ENCODE measurements at places on chromosomes 5 and 9.

DNA sequence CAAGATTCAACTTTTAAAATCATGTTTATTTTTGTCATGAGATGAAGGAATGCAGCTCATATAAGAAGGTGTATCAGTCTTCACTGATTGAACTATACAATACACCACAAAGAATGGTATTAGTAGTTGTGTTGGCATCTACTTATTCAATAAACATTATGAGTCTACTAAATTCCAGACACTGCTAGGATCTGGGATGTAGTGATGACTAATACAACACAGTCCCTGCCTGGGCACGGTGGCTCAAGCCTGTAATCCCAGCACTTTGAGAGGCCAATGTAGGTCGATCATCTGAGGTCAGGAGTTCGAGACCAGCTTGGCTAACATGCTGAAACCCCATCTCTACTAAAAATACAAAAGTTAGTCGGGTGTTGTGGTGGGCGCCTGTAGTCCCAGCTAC is 171.4 kb upstream of the NFIB start:
- DNase-seq, result no peak

GRCh38 chr9:35757226-35757891 is 3.3 kb upstream of the MSMP start:
- no peak for DNase-seq

DNA sequence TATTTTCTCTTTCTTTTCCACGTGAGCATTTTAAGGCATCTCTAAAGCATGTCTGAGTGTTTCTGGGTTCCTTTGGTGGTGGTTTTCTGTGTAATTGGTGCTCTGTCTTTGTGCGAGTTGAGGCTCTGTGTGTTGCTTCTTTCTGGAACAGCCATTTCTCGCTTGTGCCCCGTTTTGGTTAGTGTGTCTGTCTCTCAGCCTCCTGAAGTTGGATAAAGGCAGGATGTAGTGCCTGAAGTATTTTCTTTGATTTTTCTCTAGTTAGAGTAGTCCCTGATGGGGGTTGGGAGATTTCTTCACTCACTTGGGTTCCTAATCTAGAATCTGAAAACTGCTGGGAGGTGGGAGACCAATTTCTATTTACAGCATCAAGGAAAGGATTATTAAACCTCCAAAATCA is 129.7 kb upstream of the TMEM161B start:
- DNase-seq, result no peak

- DNase-seq, result no peak
Observed at GRCh38 chr5:60493372-60493771, 206.6 kb downstream of the DEPDC1B start.

DNA sequence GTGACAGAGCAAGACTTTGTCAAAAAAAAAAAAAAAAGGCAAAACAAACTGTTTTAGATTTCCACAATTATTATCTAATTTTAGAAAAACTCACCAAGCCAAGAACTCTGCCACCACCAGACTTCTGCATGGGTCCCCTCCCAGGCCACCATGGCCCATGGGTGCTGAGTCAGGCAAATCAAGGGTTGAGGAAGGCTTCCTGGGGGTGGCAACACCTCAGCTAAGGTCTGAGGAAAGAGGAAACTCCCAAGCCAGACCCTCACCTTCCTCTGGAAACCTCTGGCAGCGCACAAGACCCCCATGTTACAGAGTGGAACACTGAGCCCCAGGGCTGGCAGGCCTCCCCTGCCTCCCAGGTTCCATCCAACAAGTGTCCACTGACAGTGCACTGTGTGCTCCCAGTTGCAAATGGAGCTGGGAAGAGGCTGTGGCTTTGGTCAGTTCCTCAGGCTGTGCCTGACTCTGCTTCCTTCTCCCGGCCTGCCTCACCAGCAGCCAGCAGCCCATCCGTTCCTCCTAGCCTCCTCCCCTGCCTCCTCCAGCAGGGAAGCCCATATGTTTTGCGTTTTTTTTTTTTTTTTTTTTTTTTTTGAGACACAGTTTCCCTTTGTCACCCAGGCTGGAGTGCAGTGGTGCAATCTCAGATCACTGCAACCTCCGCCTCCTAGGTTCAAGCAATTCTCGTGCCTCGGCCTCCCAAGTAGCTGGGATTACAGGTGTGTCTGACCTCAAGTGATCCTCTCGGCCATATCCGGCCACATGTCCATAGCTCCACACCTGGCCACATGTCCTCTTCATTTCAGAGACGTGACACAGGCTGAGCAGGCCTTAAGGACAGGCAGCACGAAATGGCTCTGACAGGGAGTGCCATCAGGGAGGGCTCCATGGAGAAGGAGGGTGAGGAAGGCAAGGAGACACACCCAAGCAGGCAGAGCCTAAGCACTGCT is 3.5 kb upstream of the SUSD3 start:
- no peak for DNase-seq

DNA sequence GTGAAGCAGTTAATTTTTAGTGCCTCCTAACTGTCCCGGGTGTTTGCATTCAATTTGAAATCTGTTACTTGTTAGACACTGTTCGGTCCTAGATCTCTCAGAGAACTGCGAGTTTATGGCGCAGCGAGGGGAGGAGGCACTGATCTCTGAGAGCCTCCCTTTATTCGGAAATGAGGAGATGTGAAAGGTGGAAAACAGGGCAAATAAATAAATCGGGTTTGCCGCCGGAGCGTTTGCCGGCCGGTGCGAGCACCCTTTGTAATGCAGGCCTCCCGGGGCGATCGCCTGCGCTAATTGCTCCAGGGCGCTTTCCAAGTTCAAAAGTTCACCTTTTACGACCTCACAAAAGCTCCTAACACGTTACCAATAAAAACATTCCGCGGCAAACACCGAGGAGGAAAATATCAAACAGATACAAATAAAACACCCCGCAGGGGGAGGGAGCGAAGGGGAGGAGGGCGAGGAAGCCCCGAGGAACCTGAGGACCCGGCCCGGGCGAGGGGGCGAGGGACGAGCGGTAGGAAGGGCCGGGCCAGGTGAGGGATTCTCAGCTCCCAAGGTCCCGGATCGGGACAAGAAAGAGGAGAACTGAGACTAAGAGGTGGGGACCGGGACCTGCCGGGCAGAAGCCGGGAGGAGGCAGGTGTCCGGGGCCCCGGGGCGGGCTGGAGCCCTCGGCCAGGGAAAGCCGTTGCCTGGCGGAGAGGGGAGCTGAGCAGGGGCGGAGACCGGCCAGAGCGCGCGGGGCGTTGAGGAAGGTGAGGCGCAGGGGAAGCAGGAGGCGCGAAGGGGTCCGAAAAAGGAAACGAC is 1.4 kb downstream of the NR6A1 start:
- DNase-seq, result no peak

DNA sequence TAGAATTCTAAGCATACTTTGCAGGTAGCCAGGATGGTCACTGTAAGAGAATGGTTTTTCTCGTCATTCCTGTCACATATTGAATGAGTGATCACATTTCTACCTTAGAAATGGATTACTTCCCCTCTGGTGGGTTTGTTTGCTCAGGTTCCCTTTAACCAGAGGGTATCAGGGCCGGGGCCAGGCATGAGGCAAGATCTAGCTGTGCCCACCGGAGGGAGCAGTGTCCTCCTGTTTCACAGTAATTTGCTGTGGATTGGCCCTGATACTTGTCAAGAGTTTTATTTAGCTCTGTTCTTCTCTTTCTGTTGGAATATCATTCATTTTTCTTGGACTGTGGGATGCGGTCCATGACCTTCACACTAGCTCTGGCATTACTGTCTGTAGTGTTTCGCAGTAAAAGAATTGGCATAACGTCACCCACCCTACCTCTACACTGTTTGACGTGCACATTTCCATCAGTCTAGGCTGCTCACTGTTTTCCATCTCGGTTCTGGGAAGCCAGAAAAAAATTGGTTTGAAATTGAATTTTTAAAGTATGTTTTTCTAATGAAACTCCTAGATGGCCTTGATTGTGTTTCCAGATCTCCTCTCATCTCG is 42.4 kb upstream of the ZBED3 start:
- DNase-seq, result no peak

GRCh38 chr5:127400946-127401670 is 110.5 kb downstream of the MEGF10 start:
- no peak for DNase-seq

- DNase-seq, result no peak
Observed at GRCh38 chr5:35304291-35304690, 74.0 kb upstream of the PRLR start.

DNA sequence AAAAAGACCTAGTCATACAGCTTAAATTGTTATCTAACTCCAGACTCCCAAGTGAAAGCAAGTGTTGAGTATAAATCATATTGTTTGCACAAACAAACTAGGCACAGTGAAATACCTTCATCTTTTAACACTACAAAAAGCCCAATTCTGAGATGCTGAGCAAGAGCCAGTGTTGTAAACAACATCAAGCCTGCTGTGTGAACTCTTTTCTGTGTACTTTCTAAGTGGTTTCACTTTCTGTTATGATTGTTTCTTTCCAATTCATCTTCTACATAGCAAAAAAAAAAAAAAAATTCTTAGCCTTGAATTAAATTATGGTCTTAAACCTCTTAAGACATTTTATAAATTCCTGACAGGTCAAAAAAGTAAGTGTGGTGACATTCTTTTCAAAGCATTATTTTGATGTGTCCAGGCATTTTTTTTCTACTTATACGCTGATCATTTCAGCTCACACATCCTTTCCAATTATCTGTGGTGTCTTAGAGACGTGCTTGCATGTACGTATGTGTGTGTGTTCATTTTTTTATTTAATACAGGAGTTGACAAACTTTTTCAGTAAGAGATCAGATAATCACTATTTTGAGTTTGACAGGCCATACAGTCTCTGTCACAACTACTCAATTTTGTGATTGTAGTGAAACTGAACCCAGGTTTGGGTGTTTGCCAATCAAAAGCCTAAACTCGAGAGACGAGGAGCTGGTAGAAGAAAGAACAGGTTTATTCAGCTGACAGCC is 556.1 kb downstream of the CDH9 start:
- DNase-seq, result no peak

DNA sequence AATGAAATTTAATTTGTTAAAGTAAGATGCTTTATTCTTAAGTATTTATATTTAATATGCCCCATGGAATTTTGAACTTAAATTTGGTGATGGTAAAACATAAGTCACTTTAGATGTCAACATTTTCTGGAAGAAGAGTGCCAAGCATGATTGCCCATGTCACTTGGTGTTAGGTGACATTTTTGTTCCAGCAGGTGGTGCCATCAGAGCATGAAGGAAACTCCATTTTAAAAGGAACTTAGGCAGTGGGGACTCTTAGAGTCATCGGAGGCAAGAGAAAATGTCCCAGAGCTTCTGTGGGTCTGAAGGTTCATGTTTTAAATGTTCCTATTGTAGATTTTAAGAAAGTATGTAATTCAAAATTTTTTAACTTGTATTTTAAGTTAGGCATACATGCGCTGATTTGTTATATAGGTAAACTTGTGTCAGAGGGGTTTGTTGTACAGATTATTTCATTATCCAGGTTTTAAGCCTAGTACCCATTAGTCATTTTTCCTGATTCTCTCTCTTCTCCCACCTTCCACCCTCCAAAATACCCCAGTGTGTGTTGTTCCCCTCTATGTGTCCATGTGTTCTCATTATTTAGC is 789.3 kb downstream of the SEMA5A start:
- no peak for DNase-seq

DNA sequence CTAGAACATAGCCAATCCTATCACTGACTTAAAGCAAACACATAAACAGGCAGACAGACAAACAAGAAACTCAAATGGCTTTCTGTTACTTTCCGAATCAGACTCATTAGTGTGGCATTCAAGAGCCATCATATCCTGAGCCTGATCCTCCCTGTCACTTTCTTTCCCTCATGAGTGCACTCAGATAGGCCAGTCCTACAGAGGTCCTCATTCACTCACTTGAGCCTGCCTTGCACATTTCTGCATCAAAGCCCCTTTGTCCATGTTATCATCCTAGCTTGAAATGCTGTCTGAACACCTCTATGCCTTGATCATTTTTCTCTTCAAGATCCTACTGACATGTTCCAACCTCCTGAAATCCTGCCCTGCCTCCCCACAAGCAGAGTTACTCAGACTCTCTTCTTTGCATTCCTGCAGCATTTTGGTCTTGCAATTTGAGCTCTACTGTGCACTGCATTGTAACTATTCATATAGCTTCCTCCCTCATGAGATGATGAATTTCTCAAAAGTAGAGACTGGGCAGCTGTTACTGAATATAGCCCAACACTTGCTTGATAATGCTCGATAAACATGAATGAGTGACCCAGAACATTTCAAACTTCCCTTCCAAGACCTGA is 126.9 kb downstream of the PALM2AKAP2 start:
- no peak for DNase-seq

GRCh38 chr9:129121483-129121882 is 10.3 kb downstream of the PTPA start:
- DNase-seq, result no peak

DNA sequence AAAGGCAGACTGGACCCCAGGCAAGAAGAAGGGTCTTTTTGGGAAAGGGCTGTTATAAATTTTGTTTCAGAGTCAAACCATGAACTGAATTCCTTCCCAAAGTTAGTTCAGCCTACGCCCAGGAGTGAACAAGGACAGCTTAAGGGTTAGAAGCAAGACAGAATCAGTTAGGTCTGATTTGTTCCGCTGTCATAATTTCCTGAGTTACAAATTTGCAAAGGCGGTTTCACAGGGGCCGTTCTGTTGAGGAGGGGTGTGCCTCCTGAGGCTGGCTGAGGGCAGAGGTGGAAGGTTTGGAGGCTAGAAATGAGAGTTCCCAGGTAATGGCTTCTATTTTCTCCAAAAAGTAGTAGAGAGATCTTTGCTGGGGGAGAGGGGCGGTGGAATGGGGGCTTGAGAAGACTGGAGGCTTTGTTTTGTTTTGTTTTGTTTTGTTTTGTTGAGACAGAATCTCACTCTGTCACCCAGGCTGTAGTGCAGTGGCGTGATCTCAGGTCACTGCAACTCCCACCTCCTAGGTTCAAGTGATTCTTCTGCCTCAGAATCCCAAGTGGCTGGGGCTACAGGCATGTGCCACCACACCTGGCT is 4.1 kb upstream of the CERCAM start:
- DNase-seq, result no peak

GRCh38 chr9:121582641-121583040 is 68.8 kb upstream of the DAB2IP start:
- DNase-seq, result no peak

DNA sequence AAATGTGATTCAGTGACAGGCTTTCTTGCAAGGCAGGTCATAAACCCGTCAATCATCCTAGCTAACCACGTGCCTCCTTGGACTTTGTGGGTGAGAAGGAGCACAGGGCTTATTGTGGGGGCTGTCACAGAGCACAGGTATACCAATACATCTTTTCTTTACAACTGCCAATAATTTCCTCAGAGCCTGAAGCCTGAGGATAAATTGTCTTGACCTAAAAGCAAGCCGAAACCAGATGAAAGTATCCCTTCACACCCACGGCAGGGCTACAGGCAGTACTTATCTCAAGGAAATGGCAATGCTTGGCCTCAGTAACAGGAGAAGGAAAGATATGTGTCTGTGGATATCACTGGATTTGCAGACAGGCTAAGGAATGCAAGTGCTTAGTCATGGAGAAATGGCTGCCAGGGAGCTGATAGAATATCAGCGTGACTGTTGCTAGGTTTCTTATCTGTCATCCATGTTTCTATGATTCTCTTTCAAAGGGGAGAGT is 90.3 kb upstream of the ZNF366 start:
- DNase-seq, result no peak

GRCh38 chr5:80077051-80077714 is 42.0 kb downstream of the THBS4 start:
- no peak for DNase-seq
